ENCODE measurements at places on chromosomes 13 and 19.

- DNase-seq = no peak
Observed at GRCh38 chr13:49098771-49099512, 121.2 kb upstream of the MLNR start.

- DNase-seq = no peak
Observed at GRCh38 chr13:76425935-76426334, 460.3 kb downstream of the KCTD12 start.

DNA sequence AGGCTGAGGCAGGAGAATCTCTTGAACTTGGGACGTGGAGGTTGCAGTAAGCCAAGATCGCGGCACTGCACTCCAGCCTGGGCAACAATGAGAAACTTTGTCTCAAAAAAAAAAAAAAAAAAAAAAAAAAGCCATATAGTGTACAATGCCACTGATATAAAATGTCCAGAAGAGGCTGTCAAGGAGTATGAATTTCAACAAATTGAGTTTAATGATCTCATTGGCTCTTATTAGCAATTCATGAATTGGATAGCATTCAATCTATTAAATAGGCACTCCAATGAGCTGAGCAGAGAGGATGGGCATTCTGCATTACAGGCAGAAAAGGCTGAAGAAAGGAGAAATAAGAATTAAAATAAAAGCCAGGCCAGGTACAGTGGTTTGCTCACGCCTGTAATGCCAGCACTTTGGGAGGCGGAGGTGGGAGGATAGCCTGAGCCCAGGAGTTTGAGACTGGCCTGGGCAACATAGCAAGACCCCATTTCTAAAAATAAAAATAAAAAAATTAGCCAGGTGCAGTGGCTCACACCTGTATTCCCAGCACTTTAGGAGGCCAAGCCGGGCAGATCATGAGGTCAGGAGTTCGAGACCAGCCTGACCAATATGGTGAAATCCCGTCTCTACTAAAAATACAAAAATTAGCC is 757 bp upstream of the LMNB2 start:
- no peak for DNase-seq

GRCh38 chr13:91115776-91116175 is 231.7 kb upstream of the MIR17HG start:
- no peak for DNase-seq

GRCh38 chr19:13343514-13343913 is 162.8 kb downstream of the CACNA1A start:
- no peak for DNase-seq

DNA sequence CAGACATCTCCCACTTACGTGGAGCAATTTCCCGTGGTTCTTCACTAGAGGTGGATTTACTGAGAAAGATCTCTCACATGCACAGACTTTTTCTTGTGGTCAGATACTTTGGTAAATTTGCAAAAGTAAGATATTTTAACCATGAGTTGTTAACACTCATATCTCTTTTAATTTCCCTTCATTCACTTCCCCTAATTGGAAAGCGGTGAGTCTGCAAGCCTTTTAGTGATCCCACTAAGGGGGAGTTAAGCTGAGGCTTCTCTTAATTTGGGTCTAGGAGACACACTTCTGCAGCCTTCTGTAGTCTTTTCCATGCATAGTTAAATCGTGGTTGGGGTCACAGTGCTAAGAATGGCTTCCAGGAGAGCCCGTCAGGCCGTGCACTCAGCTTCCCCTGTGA is 30.7 kb upstream of the SERPINE3 start:
- DNase-seq = no peak

DNA sequence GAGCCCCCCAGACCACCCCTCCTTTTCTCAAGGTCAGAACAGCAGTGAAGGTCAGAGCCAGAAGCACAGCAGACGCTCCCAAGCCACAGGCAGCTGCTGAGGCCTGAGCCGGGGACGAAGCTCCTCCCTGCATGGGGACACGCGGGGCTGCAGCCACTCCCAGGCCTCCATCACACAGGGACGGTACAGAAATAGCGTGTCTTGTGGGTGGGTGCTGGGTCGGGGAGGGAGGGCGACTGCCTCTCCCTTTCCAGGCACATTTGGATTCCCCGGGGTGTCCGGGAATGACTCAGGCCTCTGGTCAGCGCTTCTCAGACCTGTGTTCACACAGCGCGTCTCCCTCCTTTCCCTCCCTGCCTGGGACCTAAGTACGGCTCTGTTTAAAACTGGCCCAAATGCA is 33.2 kb downstream of the RASA3 start:
- no peak for DNase-seq

GRCh38 chr19:18263324-18264136 is 10.7 kb downstream of the IQCN start:
- no peak for DNase-seq

- DNase-seq = no peak
Observed at GRCh38 chr19:55559684-55560083, 14.3 kb upstream of the SBK3 start.

DNA sequence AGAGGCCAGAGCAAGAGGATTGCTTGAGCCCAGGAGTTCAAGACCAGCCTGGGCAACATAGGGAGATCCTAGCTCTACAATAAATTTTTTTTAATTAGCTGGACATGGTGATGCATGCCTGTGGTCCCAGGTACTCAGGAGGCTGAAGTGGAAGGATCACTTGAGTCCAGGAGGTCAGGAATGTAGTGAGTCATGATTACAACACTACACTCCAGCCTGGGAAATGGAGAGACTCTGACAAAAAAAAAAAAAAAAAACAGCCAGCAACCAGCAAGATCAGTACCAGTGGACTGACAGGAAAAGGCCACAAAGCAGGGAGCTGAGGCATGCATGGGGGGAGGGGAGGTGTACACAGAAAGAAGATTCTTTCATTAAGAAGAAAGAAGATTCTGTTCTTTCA is 52.7 kb upstream of the RFXAP start:
- no peak for DNase-seq

- DNase-seq = no peak
Observed at GRCh38 chr19:29429581-29429980, 96.2 kb upstream of the VSTM2B start.

DNA sequence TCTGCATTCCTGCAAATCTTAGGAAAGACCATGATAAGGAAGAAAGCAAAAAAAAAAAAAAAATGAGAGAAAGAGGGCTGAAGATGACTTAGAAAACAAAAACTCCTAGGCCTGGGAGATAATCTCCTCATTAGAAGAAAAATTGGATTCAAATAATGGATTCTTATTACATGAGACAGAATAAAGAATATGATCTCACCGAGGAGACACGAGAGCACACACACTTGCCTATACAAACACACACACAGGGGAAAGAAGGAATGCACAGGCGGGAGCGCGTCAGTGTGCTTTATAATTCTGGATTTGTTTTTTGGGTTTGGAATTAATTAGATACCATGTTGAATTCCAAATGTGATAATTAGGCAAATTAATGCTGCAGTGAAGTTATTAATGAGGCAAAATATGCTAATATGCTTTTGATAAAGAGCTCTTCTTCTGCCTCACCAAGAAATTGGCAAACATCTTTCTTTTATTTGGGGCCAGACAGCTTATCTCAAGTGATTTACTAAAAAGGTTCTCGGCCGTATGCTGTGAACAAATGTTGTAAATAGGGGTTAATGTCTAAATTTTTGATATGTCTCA is 36.1 kb upstream of the PCDH8 start:
- DNase-seq = no peak

DNA sequence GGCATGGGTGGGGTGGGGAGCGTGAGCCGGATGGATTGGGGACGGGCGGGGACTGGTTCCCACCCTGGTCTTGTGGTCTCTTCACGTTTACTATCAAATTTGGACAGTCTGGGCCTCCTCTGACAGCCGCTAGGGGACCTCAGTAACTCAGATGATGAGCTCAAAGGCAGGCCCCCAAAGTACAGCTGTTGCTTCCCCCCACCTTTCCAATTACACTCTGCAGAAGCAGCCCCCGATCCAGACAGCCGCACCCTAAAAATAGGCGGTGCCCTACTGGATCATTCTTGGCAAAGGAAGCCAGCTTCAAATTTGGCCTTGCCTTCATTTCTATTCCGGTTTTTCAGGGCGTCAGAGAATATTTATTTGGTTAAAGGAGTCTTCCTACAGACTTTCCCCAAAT is 1.9 kb upstream of the FOXO1 start:
- DNase-seq = peak; percentile 53

DNA sequence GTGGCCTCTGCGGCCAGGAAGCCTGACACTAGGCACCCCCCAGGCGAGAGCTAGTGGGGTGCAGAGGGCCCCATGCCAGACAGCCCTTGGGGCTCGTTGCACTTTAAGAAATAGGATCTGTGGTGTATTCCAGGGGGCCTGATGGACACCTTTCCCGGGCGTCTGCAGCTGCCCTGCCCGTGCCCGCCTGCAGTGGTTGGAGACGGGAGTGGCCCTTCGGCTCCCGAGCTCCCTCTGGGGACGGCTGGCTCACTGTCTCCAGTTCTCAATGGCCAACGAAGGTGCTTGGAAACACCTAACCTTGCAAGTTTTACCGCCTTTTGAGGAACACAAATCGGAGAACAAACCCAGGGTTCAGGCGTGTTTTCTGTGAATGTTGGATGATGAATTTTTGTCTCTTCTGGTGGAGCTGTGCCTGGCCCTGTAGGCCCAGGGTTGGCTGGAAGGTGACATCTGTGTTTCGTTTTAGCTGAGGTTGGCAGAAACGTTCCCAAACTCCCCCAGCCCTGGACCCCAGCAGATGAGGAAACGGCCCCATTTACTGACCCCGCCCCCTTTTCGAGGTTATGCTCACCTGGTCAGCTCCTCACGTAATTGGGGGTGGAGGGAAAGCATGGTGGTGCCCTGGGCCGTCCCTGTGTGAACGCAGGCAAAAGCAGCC is 17.4 kb upstream of the NPAS1 start:
- DNase-seq = no peak

DNA sequence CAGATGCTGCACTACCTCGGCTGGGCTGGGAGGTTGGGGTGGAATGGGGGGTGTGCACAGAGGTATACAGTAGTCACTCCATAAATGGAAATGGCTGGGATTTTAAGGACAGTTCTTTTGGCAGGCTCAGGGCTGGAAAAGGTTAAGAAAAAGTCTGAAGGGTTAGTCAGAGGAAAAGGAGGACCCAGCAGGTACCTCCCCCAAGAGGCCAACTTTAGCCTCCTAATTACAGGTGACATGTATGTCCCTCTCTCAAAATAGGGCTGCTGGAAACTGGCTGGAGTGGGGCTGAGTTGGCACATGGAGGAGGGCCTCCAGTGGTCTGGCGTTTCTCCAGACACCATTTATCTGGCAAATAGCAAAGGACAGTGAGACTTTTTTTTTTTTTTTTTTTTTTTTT is 994 bp downstream of the CCDC194 start:
- DNase-seq = no peak

- no peak for DNase-seq
Observed at GRCh38 chr13:112840472-112841302, 128.3 kb upstream of the MCF2L start.

- DNase-seq = no peak
Observed at GRCh38 chr13:33262062-33262487, 23.5 kb downstream of the STARD13 start.

- DNase-seq = peak; percentile 39
Observed at GRCh38 chr13:112943309-112944125, 25.5 kb upstream of the MCF2L start.

DNA sequence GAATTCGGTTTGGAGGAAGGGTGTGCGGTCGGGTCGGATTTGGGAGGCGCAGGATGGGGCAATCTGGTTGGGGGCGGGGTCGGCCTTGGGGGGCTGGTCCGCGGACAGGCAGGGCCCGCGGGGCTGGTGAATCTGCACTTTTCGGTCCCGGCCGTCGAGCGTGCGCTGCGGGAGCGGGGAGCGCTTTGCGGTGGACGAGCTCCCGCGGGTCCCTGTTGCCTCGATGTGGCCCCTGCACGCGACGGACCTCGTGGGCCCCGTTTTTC is 11.9 kb downstream of the PEAK3 start:
- DNase-seq = peak; percentile 46

- DNase-seq = no peak
Observed at GRCh38 chr19:8367327-8368001, 3.5 kb downstream of the ANGPTL4 start.

DNA sequence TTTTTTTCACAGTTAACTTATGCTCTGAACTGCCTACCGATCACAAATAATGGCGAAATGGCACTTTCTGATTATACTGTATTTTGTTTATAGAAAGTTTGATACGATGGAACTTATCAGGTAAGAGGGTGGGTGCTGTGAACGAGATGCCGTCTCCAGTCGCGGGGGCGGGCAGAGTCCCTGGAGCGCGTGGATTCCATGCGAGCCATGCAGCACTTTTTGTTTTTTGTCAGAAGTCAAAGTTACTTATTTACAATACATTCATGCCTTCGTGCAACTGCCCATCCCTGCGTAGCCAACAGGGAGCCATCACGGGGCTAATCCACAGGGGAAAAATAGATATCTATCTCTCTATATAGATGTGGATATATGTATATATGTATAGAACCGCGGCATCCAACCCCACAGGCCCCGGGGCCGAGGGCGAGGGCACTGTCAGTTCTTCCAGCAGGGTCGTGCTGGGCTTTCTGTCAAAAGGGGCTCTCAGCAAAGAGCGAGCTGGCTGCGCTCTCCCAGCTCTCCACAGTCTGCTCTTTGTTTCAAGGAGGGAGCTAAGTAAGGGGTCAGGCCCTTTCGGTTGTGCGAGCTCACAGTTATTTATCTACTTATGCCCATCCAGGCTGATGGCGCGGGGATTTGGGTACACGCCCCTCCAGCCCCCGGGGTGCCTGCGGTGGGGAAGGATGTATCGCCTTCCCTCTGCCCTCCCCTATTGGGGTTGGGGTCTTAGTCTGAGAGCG is 3.4 kb downstream of the SLITRK1 start:
- no peak for DNase-seq

DNA sequence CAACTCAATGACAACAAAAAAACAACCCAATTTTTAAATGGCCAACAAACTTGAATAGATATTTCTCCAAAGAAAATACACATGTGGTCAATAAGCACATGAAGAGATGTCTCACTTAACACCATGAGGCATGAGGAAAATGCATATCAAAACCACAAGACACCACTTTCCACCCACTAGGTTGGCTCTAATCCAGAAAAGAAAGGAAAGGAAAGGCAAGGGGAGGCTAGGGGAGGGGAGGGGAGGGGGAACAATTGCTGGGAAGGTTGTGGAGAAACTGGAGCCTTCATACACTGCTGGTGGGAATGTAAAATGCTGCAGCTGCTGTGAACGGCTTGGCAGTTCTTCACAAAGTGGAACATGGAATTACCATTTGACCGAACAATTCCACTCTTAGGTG is 854.3 kb downstream of the UQCRFS1 start:
- no peak for DNase-seq

DNA sequence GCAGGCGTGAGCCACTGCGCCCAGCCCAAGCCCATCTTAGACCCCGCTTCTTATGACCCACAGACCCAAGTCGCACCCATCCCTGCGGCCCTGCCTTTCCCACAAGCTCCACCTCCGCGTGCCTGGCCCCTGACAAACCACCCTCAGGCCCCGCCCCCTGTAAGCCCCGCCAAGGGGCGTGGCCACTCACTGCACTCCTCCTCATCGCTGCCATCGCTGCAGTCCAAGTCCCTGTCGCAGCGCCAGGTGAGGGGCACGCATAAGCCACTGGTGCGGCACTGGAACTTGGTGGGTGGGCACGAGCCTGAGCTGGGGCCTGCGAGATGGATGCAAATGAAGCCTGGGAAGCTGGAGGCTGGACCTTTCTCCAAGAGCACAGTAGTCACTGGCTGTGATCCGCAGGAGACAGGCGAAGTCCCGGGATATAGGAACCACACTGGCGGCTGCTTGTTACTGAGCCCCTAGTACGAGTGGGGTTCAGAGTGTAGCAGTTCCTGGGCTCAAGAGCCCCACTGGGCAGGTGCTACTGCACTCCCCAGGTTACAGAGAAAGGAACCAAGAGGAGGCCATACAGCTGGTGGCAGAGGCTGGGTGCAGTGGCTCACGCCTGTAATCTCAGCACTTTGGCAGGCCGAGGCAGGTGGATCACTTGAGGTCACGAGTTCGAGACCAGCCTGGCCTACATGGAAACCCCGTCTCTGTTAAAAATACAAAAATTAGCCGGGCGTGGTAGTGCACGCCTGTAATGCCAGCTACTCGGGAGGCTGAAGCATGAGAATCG is 3.1 kb downstream of the CD320 start:
- DNase-seq = no peak
